Cerebellar nuclear complex (tissue), 1 donor: ENCODE measurements at places on chromosomes 11 and 22.

DNA sequence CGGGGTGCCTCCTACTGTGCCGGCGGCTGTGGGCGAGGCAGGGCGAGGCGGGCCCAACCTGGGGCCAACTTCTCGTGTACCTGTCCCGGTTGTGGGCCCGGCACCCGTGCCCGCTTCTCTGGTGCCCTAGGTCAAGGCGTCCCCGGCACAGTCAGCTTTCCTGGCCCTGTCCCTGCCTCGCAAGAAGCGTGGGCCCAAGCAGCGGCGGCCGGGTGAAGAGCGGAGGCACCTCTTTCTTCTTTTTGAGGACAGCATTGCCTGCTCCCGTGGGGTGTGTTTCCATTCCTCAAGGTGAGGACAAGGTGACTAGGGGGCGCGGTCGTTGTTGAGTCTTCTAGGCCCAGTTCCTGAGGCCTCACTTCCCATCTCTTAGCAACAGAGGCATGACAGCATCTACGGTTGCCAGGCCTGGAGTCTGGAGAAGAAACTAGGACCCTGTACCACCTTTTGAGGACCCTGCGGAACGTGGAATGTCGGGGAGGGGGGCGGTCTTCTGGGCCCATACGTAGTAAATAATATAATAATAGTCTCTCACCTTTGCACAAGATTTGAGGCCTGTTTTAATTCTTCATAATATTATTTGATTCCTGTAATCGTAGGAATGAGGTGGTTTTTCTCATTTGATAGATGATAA is 418 bp downstream of the ACO2 start:
- DNase-seq, result no peak

- no peak for DNase-seq
Observed at GRCh38 chr11:118068206-118068944, 8.5 kb upstream of the TMPRSS4 start.

DNA sequence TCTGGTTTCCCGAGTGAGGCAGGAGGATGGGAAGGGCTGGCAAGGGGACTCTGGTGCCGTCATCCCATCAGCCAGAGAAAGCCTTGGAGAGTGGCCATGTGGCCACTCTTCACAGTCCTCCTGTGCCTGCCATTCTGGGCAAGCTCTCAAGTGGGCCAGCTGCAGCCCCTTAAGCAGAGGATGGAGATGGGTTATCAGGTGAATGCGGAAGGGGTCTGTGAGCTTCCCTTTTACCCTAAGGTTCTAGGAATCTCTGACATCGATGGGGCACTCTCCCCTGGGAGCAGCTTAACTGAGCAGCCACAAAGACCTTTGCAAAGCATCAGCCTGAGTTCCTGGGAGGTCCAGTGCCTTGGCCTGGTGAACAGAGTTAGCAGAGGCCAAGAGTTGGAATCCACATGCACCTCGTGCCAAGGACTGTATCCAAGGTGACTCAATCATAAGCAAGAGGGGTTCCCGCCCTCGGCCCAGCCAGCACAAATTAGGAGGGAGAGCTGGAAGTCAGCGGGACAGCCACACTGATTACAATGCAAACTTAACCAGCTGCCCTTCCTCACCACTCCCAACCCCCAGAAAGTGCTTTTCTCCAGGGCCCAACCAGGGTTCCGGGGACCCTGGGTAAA is 193.6 kb downstream of the BUD13 start:
- DNase-seq, result no peak

GRCh38 chr11:116997071-116997470 is 101.2 kb downstream of the SIK3 start:
- DNase-seq, result no peak

- DNase-seq, result no peak
Observed at GRCh38 chr11:3684819-3685172, 13.6 kb upstream of the CHRNA10 start.

DNA sequence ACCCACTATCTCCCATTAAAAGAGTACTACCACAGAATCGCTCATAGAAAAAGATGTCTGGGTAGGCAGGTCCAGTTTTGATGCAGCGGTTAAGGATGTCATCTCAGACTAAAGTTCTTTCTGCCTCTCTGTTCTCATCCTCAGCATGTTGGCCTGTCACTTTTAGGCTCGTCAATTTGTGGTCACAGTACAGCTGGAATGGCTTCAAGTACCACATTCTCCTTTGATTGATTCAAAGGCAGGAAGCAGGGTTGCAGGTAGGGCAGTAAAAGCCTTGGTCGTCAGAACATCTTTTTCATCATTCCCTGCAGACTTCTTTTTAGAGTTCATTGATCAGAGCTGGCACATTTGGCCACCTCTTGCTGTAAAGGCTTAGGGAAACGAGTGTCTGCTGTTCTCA is 28.7 kb downstream of the SDHD start:
- DNase-seq, result no peak

DNA sequence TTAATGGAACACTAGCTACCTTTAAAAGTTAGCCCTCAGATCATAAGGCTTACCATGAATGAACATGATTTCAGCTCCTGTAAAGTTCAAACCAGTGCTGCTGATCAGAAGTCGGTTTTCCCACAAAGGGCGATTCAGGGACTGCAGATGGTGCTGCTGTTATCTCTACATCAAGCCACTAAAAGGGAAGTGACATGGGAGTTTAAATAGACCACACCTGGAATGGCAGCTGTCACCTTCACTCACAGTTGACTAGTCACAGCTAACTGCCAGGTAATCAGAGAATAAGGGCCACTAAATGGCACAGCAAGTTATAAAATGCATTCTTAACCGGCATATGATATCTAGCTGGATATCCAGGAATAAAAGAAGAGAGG is 581.1 kb upstream of the ARHGAP42 start:
- DNase-seq, result no peak

- DNase-seq, result no peak
Observed at GRCh38 chr11:34161812-34162492, 56.5 kb downstream of the NAT10 start.

DNA sequence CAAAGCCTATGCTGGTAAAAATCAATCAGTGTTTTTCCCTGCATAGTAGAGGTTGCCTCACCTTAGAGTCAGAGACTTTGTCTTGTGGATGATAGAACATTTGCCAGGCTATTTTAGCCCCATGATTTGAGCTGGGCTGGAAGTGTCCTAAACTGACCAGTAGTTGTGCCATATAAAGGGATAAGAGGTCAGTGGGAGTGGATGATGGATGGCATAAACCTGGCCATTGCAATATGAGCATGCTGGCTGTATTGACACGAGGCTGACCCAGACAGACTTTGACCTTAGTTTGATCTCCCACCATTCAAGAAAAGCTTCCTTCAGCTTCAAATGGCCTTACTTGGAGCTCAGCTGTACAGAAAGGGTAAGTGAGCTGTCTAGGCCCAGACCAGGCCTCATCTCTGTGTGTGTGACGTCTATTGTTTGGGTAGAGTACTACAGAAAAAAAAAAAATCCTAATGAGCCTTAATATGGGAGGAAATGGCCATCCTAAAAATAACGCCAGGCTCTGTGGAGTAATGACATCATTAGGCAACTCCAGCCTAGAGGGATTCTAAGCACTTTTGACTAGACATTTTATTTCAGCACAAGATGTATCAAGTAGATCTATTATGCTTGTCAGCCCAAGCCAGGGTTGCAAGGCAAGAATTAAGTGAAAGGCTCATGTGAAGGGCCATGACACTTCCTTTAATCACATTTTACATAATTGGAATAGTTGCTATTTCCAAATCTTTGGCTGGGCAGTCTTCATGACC is 51.3 kb upstream of the CADM1 start:
- DNase-seq, result no peak

DNA sequence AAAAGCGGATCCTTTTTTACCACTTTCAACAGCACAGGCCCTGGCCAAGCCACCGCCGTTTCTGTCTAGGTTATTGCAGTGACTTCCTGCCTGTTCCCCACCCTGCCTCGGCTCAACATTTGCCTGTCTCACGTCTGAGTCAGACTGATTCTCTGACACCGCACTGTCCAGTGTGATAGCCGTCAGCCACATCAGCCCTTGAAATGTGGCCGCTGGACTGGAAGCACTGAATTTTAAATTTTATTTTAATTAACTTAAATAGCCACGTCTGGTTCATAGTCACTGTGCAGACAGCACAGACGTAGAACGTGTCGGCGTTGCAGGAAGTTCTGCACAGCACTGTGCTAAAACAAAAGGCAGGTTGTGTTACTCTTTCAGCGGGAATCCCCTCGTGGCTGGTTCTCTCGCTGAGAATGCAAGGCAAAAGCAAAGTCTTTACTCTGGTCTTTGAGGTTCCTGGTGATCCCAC is 56.3 kb upstream of the ADSL start:
- no peak for DNase-seq

GRCh38 chr11:61899146-61899841 is 7.9 kb upstream of the FADS3 start:
- DNase-seq, result no peak

- no peak for DNase-seq
Observed at GRCh38 chr11:79052544-79052943, 388.3 kb downstream of the TENM4 start.

GRCh38 chr11:80330264-80330663 is 889.4 kb upstream of the TENM4 start:
- DNase-seq, result no peak

DNA sequence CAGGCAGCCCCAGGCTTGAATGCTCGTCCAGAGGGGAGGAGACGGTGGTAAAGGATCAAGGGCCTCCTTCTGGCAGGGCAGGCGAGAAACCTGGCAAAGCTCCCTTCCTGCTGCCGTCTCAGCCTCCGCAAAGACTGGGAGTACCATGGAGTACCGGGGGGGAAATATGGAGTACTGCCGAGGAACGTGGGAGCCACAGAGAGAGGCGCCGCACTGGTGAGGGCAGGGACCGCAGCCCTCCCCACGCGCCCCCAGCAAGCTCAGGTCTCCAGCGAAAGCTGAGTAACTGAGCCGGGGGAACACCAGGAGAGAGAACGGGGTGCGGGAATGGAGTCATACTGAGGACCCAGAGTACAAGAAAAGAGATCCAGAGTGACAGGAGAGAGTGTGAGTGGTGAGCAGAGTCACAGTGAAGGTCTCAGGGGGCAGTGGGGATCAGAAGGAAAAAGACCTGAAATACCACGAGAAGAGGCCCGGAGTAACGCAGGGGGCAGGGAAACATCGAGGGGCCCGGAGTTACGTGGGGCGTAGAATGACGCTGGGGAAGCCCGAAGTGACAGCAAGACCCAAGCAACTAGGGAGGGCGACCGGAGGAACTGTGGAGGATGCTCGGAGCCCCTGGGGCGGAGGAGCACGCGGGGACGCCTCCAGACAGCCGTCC is 740 bp downstream of the EML3 start:
- DNase-seq, result no peak

- no peak for DNase-seq
Observed at GRCh38 chr11:131454490-131454889, 84.1 kb downstream of the NTM start.

DNA sequence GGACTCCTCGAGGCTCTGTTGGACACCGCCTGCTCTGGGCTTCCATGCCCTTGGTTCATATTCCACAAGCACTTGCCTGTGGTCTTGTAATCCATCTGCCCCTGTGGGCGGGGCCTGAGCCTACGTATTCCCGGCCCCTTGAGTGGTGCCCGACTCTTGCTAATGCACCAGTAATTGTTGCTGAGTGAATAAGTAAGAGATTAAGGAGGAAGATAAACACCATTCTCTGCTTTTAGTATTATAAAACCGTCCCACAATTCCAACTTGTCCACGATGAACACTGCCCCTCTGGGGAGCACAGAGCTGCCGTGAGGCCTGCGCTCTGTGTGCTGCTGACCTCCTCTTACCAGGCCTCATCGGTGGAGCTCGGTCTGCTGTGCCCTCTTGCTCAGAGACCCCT is 50.3 kb downstream of the MICAL2 start:
- DNase-seq, result no peak

DNA sequence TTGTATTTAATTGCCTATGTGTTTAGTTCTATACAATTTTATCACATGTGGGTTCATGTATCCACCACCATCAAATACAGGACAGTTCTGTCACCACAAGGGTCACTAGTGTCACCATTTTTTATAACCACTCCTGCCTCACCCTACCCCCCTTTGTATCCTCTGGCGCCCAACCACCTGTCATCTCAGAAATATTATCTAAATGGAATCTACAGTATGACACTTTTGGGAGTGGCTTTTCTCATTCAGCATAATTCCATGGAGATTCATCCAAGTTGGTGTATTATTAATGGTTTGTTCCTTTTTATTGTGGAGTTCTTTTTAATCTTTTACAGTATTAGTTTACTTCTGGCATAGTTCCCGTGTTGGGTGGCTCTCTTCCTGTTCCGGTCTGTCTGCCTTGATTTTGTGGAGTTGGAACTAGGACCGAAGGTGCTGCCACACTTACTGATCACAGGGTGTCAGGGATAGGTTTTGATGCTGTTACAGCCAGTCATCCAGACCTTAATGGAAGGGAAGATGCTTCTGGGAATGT is 58.5 kb downstream of the TNRC6B start:
- no peak for DNase-seq

GRCh38 chr22:44372611-44373010 is 59.9 kb upstream of the SHISAL1 start:
- no peak for DNase-seq

DNA sequence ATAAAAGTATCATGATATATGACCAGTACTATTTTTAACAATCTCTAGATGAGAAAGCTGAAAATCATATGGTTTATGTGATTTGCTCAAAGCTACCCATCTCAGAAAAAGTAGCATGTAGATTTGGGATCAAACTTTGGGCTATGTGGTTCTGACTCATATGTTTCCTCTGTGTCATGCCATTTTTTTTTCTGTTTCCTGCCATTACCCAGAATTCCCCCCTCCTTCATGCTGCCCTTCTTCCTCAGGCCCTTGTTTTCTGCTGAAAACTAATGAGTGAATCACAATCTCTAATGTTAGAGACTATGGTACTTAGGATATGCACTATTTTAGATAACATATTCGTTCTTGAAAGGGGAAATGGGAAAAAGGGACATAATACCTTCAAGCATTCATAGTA is 80.7 kb downstream of the JRKL start:
- DNase-seq, result no peak

DNA sequence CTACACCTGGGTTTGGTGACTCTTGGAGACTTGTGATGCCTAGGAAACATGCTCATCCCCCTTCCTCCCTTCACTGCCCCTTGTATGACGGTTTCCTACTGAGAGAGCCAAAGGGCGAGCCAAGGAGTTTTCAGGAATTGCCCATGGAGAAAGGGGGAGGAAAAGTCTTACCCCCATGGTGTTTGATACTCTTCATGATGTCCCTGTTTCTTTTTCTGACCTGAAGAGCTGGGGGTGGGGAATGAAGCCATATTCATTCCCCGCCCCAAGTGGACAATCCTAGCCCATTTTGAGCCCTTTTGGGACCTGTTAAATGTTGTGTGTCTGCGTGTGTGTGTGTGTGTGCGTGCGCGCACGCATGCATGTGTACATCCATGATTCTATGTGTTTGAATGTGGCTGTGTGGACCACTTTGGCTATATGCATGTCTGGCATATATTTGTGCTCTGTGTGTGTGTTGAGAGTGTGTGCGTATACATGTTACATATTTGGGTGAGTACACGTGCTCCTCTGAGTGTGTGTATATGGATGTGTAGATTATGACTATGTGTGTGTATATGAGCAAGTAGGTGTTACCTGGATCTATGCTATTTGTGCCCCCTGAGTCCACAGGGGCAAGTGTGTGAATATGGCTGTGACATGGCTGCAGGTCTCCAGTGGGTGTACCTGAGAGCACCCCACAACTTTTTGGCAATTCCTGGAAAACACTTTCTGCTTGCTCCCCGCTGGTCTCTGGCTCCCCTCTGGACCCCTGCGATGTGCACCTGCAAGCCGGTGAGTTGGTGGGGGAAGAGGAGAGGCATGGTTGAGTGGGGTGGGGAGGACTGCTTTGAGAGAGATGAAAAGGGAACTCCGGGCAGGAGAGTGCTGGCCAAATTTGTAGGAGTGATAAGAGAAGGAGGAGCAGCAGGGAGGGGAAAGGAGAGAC is 24.6 kb downstream of the OTOG start:
- DNase-seq, result no peak
